ENCODE measurements at places on chromosomes 7 and 10.
A peak's percentile ranks its signal among the peaks of the same experiment; 100 is the strongest.

DNA sequence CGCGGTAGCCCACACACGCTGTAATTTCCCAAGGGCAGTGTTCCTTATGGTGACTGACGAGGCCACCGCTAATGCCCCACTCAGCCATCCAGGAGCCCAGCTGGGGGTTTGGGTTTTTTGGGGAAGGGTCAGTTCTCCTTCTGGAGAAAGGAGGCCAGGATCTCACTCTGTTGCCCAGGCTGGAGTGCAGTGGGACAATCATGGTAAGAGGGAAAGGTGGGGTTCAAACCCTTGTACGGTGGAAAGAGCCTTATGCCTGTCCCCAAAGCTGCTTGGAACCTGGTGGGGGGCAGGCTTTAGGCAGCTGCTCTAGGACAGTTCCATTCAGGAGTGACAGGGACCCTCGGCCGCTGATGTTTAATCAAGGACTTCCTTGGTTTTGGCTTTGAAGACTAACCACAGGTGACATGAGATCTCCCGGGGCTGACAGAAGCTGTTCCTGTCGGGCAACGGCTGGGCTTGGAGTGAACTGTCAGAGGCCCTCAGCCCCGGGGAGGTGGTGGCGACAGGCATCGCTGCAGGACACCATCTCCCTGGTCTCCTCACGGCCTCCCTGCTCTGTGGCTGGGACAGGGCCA lies 84.5 kb downstream of the CARD11 start:
- no peak for DNase-seq

DNA sequence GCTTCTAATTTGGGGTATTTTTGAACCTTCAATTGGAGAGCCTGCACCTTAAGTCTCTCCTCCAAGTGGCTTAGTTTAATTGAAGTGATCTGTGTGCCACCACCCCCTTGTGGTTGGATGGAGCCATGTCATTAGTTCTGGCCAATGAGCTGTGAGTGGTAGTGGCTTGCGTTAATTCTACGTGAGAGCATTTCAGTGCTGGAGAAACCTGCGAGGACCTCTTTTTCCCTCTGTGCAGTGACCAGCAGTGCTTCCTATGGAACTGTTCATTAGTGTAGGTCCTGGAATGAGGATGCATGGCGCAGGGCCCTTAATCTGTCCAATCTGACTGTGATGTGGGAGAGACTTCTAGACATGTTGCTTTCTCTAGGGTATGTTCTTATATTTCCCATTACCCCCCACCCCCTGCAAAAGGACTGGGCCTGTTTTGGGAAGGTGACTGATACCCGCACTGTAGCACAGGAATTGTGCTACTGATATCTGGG lies 3.8 kb downstream of the HILPDA start:
- DNase-seq = peak; percentile 53

DNA sequence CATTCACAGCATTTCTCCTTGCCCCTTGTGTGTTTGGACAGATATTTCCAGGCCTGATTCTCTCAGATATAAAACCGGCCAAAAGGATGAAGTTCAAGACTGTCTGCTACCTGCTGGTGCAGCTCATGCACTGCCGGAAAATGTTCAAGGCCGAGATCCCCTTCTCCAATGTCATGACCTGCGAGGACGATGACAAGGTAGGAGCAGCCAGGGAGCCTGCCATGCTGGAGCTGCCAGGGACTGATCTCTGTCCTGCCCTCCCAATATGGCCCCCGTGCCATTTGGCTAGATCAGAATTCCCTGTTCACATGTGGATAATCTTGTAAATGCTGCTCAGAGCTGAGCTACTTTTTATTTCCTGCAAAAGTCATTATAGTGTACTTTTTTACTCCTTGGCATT lies 87.8 kb downstream of the ADCY1 start:
- DNase-seq = no peak

- no peak for DNase-seq
Measured at GRCh38 chr10:78879621-78880020, 189.1 kb upstream of the ZMIZ1 start.

- no peak for DNase-seq
Measured at GRCh38 chr10:63825111-63825510, 303.9 kb downstream of the REEP3 start.

- no peak for DNase-seq
Measured at GRCh38 chr10:4926400-4926799, 36.8 kb upstream of the AKR1C1 start.

- DNase-seq = no peak
Measured at GRCh38 chr7:93284908-93285307, 52.7 kb downstream of the VPS50 start.

DNA sequence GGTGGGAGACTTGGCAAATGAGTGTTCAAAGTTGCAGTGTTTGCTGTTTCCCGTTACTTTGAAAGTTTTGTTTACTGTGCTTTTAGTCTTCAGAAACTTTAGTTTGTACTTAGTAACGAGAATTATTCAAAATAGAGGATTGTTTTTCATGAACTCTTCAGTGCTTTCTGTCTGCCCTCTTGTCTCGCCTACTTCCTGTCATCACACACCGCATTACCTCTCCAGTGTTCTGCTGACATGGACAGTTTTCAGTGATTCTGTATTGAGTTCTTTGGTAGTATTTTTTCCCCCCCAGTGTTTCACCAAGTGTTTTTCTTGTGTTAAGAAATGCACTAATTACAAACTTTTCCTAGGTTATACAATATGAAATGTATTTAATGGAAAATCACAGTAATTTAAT lies 207.0 kb downstream of the MLLT10 start:
- no peak for DNase-seq

GRCh38 chr10:131086094-131086493 lies 225.4 kb downstream of the TCERG1L start:
- no peak for DNase-seq

GRCh38 chr7:23661385-23661784 lies 18.6 kb upstream of the FAM221A start:
- no peak for DNase-seq

Measured in stimulated activated CD4-positive, alpha-beta T cell treated with anti-CD3 and anti-CD28 coated beads, Interleukin-4, amount 100 ng/mL, for 1 hour (primary cell).